ENCODE measurements at places on chromosomes 2 and 18.

DNA sequence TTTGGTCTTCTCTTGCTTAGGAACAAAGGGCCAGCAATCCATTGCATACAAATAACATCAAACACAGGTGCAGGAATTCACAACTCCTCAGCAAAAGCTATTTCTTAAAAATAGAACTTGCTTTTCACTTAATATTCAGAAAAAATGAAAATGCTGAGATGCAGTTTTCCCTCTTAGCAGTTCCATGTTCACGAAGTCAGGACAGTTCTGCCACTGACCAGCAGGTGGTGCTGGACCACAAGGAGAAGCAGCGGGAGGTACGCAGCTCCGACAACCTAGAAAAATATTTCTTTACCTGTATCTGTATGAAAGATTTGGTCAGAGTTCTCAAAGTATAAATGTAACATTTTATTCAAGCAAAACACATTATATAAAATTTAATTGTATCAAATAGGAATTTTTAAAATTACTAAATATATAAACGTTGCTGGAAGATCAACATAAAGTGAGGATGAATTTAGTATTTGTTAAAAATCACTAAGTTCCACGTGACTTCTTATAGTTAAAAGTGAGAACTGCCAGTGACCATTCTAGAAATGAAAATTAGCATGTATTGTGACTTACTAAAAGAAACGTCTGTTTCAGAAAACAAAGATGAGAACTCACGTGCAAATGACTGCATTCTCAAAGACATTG lies 48.8 kb downstream of the ADNP2 start:
- no peak for DNase-seq

DNA sequence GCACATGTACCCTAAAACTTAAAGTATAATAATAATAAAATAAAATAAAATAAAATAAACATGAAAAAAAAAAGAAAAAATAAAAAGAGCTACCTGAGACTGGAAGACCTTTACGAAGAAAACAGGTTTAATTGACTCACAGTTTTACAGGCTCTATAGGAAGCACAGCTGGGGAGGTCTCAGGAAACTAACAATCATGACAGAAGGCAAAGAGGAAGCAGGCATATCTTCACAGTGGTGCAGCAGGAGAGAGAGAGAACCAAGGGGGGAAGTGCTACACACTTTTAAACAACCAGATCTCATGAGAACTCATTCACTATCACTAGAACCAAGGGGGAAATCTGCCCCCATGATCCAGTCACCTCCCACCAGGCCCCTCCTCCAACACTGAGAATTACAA lies 379.3 kb upstream of the VWC2L start:
- DNase-seq: no peak

DNA sequence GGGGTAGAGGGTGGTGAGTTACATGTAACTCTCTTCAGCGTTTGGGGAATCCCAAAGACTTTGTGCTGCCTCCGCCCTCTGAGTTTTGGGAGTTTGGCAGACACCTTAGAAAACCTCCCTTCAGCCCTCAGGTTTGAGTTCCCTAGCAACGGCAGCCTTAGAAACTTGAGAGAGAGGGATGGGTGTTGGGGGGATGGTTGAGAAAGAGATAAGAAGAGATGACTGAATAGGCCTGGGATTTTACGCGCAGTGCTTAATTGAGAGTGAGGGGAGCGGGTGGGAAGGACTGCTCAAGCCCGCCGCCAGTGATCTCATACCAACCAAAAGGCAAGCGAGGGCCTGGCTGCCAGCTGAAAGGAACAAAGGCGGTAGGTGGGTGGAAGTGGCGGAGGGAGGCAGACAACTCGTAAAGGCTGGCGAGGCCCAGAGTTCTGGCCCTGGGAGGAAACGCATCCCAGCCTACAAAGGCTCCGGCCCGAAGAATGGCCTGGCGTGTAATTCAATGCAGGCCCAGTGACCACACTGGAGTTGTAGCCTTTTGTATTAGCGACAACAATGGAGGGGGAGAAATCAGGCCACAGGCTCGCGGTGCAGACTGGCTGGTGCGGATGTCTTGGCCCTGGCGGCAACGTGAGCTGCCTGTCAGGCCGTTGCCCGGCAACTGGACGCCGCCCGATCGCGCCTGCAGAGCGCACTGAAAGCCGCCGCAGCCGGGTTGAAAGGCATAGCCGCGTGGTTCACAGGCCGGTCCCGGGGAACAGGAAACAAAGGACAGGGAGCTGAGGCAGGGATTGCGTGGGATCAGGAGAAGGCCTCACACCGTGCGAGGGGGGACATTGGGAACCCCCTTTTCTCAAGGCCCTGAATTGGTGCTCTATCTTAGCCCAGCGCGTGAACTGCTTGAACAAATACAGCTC lies 39.9 kb upstream of the DARS1 start:
- no peak for DNase-seq

GRCh38 chr18:10927286-10927992 lies 221.9 kb downstream of the PIEZO2 start:
- no peak for DNase-seq

DNA sequence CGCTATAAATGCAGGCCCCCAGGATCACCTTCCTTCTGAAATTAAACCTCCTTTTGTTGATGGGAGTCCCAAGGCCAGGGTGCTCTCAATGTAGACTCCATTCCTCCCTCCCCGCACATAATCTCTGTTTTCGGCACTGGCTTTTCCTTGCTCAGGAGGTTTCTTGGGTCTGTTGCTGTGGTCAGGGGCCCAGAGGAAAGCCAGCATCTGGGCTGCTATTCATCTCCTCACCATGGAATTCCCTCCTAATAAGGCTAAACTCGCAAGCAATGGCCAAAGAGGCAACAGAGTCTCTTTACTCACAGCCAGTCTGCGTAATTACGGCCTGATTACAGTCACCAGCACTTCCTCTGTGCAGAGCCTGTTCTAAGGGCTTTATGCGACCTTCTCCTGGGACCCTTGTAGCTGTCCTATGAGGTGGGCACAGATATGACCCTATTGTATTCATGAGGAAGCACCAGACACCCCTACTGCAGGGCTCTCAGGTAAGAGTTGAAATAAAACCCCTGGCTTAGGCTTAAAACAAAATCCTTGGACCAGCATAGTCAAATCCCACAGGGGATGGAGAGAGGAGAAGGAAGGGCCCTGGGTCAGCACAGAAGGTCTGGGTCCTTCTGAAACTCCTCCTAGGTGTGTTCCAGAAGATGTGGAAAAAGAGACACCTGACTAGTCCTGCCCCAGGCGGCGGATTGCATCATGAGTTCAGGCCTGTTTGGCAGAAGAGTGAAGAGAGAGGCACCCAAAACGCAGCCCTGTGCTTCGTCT lies 105.0 kb upstream of the SH3BP4 start:
- DNase-seq: no peak

- DNase-seq: no peak
These were observed 47.5 kb downstream of the THUMPD2 start for GRCh38 chr2:39731546-39731945.

- DNase-seq: no peak
These were observed 231.0 kb downstream of the DCC start for GRCh38 chr18:52570975-52571374.

- DNase-seq: no peak
These were observed 42.2 kb downstream of the UBE2E3 start for GRCh38 chr2:181022652-181023051.

- DNase-seq: no peak
These were observed 105.0 kb downstream of the LTBP1 start for GRCh38 chr2:33051586-33052360.

- no peak for DNase-seq
These were observed 59.5 kb downstream of the LHCGR start for GRCh38 chr2:48695991-48696390.

GRCh38 chr2:148674063-148675020 lies 29.8 kb downstream of the EPC2 start:
- no peak for DNase-seq

DNA sequence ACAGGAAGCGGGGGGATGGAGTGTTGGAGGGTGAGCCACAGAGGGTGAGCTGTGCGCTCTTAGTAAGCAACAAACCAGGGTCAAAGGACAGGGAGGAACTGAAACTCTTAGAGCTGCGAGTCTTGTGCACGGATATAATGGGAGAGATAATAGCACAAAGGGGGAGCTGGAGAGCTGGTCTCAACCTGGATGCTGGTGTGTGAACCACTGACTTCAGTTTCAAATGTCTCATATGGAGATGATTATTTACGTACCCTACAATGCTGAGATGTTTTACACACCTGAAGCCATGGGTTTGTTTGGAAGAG lies 35.9 kb downstream of the PTGR3 start:
- DNase-seq: no peak

DNA sequence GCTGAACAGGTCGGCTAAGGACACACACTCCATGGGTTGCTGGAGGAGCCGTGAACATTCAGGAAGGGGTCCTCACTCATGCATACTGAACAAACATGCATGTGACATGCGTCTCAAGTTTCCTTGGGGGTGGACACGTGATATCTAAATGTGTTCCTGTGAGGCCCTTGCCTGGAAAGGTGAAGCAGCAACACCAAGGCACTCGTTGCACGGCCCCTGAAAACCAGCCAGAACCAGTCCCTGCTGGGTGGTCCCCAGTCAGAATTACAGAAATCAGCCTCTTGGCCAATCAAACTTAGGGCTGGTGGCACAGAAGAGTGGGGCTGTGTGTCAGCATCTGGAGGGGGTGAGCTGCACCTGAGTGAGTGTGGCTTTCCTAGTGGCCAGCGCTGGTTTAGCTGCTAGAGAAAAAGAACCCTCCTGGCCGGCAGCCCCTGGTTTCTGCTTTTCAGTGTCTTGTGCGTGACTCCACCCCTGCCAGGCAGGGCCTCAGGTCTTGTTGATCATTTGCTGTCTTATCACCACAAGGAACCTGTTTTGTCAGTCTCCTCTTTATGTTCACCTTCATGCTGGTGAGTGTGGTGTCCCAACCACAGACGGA lies 3.2 kb upstream of the AQP12B start:
- DNase-seq: no peak

GRCh38 chr2:85801871-85802270 lies 48.1 kb downstream of the ATOH8 start:
- DNase-seq: no peak

GRCh38 chr18:35466334-35466733 lies 31.4 kb downstream of the INO80C start:
- DNase-seq: no peak

DNA sequence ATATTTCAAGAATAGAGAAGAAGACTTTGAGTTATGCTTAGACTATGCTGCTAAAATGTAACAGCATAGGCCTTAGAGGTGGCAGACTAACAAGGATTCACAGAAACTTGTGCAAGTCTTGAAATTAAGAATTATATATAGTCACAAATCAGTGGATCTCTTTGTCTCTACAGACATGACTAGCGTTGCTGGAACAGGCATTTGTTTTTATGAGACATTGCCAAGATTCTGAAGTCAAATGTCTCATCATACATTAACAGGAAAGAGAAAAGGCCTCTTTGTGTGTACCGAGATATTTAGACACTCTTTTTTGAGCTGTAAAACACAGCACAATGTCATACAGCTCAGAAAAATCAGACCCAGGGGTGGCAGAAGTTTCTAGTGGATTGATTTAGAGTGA lies 207.1 kb downstream of the TMX3 start:
- DNase-seq: no peak

DNA sequence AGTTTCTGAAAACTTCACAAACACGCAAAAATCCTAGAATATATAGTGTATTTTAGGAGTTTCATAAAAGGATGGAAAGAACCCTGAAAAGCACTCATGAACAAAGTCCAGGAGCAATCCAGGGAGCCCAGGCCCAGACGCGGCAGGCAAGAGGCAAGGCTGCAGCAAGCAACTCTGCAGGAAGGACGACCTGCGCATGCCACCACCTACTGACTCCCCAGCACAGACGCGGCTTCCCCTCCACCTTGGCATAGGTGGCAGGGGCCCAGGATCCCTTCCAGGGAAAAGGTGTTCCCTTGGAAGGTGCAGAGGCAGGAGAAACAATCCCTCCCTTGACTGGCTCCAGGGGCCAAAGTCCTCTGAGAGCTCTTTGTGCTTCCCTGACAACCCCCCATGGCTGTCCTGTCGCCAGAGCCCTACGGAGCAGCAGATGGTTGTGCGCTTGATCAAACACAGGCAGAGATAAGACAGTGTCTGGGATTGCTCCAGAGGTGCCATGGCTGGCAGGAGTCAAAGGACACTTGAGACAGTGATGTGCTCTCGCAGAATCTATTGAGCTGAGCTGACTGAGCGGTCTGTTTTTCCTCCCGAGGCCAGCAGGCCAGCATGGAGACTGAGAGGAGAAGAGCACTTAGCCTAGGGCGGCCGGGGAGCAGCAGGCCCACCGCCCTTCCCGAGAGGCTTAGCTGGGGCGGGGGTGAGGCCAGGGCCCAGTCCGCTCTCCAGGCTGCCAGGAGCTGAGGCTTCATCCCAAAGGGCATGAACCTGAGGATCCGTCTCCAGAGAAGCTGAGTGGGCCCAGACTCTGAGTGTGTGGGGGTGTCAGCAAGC lies 10.8 kb upstream of the AMER3 start:
- no peak for DNase-seq

DNA sequence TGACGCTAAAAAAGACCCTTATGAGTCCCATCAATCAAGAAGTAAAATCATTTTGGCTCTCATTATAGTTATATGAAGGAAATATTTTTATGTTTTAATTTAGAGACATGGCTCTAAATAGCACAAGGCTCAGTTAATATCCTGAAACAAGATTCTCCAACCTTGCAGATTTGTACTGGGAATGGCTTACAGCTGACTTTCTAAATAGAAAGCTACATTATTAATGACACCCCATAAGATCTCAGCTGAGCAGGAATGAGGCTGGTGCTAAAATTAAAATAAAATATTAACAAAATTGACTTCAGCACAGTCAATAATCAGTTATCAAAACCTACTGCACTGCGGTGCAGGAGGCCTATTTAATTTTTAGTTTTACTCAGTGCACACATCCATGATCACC lies 136.9 kb downstream of the SLC39A10 start:
- no peak for DNase-seq

All from T-helper 22 cell (primary cell).